Muscle of arm (tissue), 14 donors: ENCODE measurements at places on chromosomes 12 and 14. TPM values are rescaled to one million over a fixed set of nuclear protein-coding genes. Genes with fewer than 3 reads are reported as not detected.

- no peak for DNase-seq
Measured at GRCh38 chr14:95056476-95056875, 100.9 kb downstream of the DICER1 start.

KIF21A gene
- polyA plus RNA-seq: 8.1 TPM

STAC3 gene
- polyA plus RNA-seq: 460 TPM

CFAP251 gene
- 0.76 TPM for polyA plus RNA-seq

GRCh38 chr14:104432611-104433231, 146.8 kb upstream of the C14orf180 start:
- no peak for DNase-seq

DNA sequence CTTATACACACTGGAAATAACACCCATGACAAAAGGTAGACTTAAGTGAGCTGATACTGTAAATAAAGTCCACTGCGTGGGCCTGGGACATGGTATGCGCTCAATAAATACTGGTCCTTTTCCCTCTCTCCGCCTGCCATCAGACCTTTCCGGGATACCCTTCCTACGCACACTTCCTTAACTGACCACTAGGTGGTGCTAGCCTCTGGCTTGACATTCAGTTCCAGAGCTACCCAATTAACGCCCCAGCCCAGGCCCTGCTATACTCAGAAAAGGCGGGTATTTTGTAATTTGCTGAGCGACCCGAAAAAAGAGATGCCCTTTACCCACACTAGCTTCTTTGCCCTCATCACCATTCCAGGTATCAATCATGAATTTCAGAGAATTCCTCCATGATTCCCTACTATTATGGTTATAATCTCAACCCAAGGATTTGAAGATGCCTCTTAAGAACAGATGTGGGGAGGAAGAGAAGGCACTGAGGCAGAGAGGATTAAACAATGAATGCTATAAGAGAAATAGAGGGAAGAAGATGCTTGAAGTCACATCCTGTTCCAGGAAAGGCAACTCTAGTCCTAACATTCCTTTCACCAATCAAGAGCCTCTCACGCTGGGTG, 3.9 kb upstream of the LRP1 start:
- DNase-seq: peak; percentile 84

PDZRN4 gene
- 2.8 TPM for polyA plus RNA-seq

RNASE3 gene
- polyA plus RNA-seq: not detected

DNA sequence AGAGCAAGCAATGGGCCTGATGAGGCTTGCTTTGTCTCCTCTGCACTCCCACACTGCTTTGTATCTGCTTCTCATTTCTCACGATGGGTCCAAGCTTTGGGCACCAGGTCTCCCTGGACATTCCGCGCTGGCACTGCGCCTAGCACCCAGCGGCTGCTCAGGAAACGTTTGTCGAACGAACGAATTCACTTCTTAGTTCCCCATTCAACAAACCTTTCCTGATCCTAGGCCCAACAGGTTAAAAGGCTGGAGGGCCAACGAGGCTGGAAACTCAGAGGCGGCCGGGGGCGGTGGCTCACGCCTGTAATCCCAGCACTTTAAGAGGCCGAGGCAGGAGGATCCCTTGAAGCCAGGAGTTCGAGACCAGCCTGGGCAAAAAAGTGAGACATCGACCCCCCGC, 1.0 kb upstream of the GLRX5 start:
- no peak for DNase-seq

DNA sequence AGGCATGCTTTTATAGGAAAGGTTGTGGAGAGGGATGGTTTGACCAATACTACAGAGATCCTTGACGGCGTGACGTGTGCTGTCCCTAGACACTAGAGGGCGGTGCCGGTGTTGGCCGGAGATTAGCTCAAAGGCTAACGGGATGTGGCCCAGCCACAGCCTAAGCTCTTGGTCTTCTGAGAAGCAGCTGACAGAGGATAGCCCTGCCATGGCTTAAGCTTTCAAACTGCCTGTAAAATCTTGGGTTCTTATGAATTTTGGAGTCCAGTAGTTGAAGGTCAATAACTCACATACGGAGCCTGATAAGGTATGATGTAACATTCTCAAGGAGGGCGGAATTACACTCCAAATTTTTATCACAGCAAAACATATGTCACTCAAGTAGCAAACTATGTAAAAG, 515.7 kb upstream of the ATXN7L3B start:
- no peak for DNase-seq

GRCh38 chr12:16076557-16076956, 165.4 kb downstream of the DERA start:
- DNase-seq: no peak

DNA sequence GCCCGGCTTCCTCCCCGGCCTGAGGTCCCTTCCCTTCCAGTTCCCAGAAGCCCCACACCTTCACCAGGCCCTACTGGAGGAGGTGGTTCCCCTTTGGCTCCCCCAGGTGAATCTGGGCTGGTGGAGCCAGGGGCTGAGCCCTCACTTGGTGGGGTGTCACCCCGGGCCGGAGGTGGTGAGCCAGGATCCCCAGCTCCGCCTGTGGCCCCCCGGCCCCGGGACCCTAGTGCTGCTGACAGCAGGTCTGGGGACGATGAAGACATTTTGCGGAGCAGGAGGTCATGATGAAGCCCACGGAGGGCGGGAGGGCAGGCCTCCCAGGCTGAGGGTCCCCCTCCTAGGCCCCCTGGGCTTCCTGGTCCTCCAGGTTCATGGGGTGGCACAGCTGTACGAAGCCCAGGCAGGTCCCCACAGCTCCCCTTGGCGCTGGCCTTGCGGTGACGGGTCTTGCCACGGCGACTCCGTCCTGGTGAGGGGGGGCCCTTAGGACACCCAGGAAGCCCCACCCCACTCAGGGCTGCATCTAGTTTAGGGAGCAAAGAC, 16.6 kb downstream of the MAP3K12 start:
- DNase-seq: no peak
